ENCODE measurements at places on chromosomes 3 and 15.

DNA sequence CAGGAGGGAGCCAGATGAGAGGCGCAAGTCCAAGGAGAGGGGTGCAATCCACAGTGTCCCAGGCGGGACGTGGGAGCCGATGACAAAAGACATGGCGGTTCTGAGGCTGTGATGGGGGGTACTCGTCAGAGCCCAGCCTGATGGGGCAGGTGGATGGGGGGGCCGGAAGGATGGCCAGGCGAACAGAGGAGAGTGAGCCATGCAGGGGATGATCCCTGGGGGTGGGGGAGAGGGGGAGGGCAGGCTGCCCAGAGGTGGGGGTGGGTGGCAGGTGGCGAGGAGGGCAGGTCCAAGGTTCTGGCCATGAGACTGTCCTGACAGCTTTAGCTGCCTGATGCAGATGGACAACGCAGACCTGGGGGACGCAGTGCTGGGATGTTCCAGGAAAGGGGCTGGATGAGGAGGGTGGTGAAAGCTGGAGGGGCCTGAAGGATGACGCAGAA is 8.9 kb upstream of the CSPG4 start:
- no peak for DNase-seq

DNA sequence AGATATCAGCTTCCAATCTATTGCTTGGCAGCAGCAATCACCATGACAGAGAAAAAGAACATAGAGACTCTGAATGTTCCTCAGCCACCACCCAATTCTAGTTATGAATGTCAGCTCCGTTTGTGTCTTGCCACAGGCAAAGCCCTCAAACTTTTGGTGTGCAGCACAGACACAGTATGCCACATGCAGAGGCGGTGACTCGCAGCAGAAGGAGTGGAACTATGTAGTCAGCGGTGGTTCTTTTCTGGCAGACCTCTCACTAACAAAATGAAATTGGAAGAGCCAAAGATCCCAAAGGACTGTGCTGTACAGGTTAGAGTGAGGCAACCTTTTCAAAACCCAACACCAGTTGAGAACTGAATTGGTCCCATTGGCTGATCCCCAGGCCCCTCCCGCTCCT is 220.9 kb downstream of the SLC9A9 start:
- DNase-seq: no peak

- no peak for DNase-seq
Measured at GRCh38 chr3:150861851-150862250, 43.4 kb downstream of the MINDY4B start.

DNA sequence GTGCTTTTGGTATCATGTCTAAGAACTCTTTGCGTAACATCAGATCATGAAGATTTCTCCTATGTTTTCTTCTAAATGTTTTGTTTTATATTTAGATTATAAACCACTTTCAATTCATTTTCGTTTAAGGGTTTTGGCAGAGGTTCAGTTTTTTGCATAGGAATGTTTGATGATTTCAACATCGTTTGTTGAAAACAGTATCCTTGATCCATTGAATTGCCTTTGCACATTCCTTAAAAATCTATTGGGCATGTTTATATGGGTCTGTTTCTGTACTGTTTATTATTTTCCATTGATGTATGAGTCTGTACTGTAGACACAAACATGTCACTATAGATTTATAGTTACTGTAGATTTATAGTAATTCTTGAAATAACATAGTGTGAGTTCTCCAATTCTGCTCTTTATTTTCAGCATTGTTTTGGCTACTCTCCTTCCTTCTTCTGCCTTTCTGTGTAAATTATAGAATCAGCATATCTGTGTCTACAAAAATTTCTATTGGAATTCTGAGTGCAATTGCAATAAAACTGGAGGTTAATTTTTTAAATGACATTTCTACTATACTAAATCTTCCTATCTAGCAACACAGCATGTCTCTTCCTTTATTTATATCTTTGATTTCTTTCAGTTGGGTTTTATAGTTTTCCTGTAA is 374.0 kb downstream of the SV2B start:
- DNase-seq: no peak

DNA sequence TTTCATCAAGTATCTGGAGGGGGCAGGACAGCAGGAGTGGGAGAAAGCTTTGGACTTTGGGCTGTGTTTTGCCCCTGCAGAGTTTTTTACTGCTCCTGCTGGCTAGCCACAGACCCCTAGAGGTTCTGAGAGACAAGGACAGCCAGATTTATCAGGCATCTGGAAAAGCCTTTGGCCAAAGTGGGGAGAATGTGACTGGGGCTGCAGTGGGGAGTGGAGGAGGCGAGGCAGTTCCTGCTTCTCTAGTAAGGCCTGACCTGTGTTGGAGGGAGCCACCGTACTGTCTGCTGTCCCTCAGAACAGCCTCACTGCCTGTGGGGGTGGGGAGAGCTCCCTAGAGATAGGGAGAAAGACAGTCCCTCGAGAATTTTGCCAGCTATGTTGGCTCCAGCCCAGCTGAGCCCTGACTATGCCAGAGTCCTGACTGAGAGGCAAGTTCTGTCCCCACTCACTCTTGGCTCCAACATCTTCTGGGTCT is 2.2 kb downstream of the ALPK3 start:
- no peak for DNase-seq

- DNase-seq: no peak
Measured at GRCh38 chr3:37862219-37862902, 681 bp downstream of the CTDSPL start.

GRCh38 chr3:63877737-63878393 is 14.2 kb downstream of the ATXN7 start:
- no peak for DNase-seq

DNA sequence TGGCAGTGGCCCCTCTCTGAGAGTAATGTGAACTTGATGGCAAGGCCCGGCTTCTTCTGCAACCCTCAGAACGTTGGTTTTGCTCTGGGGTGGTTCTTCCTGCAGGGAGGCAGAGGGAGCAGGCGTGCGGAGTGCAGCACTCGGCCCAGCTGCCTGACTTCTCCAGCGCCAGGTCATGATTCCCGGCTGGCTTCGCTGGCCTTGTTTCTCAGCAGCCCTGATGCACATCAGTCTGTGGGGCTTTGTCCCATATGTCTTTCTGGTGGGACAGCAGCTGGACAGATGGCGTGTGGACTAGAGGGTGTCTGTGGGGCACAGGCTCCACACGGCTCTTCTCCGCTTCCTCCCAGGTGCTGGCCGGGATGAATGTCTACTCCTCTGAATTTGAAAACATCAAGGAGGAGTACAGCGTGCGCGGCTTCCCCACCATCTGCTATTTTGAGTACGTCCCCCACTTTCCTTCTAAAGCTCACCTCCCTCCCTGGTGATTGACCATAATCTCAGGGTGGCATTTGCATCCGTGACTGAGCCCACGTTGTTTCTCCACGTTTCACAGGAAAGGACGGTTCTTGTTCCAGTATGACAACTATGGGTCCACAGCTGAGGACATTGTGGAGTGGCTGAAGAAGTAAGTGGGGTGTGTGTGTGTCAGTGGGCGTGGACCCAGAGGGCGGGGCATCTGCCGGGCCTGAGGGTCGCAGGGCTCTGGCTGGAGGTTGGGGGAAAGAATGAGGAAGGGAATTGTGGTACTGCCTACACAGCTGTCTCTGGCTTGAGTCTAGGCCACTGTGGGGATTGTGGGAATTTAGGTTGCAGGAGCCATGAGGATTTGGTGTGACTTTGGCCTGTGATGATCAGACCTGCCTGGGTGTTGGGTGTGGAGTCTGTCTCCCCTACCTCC is 57.1 kb downstream of the PDIA5 start:
- DNase-seq: no peak

DNA sequence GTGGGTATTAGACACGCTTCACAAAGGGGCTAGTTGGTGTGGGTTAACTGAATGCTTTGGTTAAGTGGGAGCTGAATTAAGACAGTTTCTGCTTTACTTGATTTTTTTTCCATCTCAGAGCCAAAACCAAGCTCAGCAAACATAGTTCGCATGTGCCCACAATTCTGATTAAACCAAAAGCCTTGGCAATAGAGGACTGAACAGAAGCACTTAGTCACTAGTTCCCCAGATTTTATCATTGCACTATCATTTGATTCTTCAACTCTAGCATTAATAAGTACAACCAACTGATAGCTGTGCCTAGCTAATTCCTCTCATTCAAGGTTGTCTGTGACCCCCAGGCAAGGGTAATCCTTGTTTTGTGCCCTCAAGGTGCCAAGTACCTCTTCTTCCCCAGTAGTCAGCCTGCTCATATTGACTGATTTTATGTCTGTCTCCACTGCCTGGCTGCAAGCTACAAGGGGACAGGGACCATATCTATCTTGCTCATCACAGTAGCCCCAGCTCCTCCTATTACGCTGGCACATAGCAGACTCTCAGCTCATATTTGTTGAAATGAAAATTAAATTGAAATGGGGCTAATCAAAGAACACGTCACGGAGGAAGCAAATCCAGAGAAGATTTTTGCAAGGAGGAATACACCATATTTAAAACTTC is 9.9 kb upstream of the ARHGEF3 start:
- DNase-seq: no peak

DNA sequence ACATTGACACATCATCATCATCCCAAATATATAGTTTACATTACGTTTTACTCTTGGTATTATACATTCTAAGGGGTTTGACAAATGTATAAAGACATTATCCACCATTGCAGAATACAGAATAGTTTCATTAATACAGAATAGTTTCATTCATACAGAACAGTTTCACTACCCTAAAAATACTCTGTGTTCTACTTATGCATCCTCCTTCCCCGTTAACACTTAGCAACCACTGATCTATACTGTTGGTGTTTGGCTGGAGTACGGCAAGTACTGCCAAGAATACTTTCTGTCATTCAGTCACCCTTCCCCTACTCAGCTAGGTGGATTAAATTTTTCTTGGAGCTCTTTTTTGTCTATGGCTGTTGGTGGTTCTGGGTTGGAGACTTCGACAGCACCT is 33.4 kb downstream of the LEKR1 start:
- DNase-seq: no peak

DNA sequence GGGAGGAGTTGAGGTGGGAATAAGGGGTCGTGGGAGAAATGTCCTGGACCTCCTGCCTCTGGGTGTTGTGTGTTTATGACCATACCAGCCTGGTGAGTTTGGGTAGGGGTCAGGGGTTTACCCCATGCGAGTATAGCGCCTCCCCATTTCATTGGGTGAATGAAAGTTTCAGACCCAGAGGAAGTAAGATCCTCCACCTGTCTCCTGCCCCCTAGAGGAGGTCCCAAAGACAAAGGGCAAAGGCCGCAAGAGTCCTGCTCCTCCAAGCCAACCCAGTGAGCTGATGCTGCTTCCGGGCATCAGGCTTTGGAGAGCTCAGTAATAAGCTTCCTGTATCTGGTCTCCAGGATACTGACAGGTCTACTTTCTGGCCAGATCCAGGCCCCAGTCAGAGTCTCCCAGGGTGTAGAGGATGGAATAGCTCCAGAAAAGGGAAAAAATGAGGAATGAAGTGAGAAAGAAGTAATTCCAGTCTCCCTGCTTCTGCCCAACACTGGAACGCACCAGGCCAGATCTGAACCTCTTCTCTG is 6.4 kb upstream of the TBC1D21 start:
- DNase-seq: no peak

DNA sequence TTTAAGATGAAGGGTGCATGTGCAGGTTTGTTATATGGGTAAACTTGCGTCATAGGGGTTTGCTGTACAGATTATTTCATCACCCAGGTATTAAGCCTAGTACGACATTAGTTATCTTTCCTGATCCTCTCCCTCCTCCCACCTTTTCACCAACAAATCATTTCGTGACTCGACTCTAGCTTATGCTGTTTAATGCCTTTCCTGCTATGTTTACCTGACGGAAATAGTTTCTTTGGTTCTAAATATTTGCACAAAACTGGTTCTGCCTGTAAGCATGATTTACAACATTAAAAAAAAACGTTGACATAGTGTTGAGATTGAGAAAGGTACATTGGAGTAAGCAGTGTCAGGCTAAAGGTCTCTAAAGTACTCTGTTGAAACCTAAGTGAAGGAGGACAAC is 2.4 kb downstream of the GNL3 start:
- no peak for DNase-seq

- DNase-seq: no peak
Measured at GRCh38 chr3:158520433-158520832, 50.6 kb upstream of the MLF1 start.

DNA sequence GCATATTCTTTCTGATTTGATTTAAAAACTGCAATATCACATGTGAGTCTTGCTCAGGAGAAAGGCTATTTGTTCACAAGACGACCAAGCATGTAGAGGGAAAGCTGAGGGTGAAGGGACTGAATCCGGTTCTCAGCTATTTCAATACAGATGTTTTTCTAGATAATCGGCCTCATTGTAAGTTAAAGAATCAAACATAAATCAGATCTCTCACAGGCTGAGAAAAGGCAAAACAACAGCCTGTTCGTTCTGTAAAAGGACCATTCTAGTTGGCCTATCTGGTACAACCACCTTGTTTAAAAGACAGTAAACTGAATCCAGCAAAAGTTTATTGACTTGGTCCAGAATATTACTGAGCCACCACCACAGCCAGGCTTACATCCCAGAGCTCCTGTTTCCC is 1045.7 kb upstream of the CFAP20DC start:
- DNase-seq: no peak

GRCh38 chr15:82750831-82751180 is 41.1 kb upstream of the AP3B2 start:
- no peak for DNase-seq

DNA sequence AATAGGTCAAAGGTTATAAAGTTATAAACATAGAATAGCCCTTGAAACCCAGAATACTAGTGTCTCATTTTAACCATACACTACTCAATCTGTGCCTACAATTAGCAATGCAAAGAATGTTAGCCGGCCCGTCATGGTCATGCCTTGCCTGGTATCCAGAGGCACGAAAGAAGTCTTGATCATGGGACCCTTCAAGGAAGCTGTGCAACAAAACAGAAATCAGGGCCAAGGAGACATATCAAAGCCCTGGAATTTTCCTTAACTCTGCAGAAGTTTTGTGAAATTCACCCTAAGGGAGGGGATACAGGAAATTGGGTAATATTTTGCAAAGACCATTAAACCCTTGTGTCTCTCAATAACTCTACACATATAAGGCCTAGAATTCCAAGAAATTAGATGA is 482.4 kb downstream of the ROBO1 start:
- DNase-seq: no peak

DNA sequence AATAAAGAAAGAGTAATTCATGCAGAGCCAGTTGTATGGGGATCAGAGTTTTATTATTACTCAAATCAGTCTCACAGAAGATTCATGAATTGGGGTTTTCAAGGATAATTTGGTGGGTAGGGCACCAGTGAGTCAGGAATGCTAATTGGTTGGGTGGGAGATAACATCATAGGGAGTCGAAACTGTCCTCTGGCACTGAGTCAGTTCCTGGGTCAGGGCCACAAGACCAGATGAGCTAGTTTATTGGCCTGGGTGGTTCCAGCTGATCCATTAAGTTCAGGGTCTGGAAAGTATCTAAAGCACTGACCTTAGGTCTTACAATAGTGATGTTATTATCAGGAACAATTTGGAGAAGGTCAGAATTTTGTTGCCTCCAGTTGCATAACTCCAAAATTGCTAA is 998.6 kb upstream of the EPHA6 start:
- DNase-seq: peak; percentile 25

Measured in epithelial cell of proximal tubule (primary cell).